ENCODE measurements at places on chromosomes 16 and 17.

DNA sequence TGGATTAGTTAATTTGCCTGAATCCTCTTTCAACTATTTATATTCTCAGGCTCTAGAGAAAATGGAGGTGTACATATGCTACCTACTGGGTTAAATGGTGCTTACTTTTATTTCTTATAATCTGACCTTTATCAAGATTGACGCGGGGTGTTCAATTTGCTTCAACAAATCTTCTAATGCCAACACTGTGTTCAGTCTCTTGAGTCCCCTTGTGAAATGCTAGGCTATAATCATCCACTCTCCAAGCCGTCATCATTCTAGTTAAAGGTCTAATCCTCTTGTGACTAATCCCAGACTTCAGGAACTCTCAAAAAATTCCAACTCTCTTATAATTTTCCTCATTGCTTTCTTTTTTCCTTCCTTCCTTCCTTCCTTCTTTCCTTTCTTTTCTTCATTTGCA, 1396.2 kb downstream of the CDH8 start:
- DNase-seq = no peak

DNA sequence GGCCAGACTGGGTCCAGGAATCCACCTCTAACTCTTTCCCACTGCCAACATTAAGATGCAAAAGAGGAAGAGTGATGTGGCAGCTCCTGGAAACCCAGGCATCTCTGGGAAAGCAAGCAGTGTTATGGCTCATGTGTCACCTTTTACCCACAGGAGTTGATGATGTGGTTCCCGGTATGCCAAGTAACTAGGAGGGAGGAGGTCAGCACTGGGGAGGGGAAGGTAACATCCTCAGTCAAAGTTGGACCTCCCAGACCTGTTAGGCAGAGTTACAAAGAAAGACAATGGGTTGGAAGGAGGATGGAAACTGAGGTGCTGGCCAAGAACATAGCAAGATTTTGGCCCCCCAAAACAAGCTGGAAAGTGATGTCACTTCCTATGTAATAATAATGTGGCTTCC, 11.4 kb downstream of the KRABD2 start:
- no peak for DNase-seq

GRCh38 chr16:88303890-88304819, 78.6 kb upstream of the ZNF469 start:
- no peak for DNase-seq

DNA sequence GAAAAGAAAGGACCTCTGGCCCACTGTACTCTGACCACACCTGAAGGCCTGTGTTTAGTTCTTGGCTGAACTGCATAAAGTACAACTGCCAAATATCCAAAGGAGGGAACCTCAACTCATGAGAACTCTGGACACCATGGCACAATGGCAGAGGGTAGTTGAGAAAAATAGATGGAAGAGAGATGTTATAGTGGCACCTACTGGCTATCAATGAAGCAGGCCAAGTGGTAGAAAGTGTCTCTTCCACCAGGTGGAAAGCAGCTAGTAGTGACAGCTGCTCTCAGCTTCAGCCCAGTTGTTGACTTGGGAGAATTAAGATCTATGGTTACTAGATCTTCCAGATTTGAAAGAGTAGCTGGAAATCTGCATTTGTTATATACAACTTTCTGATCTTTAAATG, 3.2 kb downstream of the MED31 start:
- DNase-seq = no peak

DNA sequence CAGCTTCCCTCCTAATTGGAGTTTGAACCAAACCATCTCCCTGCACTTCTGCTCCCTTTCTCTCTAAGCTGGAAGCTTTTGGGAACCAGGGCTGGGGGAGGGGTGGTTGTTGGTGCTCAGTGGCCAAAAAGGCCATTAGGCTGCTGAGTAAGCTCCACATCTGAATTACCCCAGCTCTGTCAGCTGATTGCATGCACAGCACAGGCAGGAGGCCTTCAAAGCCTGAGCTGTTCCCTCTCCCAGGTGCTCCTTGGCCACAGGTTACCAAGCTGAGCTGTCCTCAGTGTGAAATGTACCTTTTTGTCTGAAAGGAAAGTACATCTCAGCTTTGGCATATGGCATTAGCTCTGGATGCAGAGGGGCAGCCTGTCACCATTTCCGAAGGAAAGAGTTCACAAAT, 6.2 kb upstream of the TBKBP1 start:
- no peak for DNase-seq

DNA sequence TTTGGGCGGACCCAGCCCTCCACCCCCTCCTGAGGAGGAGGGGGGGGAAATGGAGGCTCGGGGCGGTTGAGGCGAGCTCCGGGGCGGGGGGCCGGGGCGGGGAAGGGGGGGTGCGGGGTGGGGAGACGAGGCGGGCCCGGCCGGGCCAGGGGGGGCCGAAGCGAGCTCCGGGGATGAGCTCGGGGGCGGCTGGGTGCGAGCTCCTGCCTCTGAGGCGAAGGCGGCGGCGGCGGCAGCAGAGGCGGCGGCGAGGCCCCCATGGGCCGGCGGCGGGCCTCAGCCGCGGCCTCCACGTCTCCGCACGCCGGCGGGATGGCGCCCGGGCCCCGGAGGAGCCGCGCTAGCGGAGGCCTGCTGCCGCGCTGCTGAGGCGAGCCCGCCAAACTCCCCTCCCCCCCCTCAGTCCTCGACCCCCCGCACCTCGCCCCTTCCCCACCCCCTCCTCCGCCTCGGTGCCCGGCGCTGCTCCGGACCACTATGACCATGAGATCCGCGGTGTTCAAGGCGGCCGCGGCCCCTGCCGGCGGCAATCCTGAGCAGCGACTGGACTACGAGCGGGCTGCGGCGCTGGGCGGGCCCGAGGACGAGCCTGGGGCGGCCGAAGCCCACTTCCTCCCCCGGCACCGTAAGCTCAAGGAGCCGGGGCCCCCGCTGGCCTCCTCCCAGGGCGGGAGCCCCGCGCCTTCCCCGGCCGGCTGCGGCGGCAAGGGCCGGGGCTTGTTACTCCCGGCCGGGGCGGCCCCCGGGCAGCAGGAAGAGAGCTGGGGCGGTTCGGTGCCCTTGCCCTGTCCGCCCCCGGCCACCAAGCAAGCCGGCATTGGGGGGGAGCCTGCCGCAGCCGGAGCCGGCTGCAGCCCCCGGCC, 596 bp downstream of the MSL1 start:
- no peak for DNase-seq

DNA sequence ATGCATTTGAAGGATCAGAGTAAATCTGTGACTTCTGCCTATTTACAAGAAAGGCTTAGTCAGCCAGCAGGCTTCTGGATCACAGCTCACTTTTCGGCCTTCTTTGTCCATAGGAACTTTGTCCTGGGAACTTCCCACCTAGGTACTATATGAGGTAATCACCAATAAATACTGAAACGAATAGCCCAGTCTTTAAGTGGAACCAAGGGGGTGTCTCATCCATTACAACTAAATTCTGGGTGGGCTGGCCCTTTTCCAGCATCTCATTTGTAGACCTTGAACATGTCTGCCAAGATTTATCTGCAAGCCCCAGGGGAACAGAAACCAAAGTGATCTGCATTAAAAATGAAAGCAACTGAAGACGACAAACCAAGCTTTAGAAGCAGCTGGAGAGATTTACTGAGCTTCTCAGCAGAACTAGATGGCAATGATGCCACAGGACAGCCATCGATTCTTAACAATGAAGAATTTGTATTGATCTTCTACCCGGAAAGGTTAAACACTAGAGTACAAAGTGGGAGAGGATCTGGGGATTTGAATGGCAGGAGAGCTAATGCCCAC, 55.5 kb downstream of the SNX11 start:
- DNase-seq = no peak

- no peak for DNase-seq
Observed at GRCh38 chr17:76469991-76470739, 2.8 kb downstream of the AANAT start.

DNA sequence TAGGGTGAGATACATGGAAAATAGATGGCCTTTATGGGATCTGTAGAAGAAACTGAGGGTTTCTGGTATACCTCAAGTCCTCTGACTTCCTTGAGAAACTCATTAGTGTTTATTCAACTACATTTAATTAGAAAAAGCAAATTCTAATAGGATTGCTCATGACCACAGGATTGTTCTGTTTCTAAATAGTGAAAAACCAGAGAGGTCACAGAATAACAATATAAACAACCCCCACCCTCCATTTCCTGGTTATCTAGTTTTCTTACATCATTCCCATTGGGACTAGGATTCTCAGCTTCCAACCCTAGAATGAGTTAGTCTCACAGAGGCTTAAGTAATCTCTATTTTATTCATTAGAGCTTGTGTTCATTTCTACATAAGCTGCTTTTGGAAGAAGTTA, 30.0 kb downstream of the SF3B3 start:
- no peak for DNase-seq

DNA sequence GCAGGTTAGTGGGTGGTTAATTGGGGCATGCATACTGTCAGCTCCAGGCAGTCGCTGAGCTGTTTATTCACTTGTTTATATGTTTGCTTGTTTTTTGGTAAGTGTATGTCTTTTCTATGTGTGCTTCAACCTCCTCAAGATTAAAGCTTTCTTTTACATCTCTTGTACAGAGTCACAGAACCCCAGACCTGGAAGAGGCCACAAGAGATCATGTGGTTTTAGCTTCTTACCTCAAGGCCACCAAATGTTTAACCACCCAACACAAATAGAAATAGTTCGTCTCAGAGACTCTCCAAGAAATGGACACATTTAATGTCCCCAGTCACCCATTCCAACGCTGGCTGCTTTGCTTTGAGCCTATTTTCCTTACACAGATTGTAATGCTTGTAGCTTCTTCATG, 11.8 kb upstream of the TMEM98 start:
- DNase-seq = no peak

DNA sequence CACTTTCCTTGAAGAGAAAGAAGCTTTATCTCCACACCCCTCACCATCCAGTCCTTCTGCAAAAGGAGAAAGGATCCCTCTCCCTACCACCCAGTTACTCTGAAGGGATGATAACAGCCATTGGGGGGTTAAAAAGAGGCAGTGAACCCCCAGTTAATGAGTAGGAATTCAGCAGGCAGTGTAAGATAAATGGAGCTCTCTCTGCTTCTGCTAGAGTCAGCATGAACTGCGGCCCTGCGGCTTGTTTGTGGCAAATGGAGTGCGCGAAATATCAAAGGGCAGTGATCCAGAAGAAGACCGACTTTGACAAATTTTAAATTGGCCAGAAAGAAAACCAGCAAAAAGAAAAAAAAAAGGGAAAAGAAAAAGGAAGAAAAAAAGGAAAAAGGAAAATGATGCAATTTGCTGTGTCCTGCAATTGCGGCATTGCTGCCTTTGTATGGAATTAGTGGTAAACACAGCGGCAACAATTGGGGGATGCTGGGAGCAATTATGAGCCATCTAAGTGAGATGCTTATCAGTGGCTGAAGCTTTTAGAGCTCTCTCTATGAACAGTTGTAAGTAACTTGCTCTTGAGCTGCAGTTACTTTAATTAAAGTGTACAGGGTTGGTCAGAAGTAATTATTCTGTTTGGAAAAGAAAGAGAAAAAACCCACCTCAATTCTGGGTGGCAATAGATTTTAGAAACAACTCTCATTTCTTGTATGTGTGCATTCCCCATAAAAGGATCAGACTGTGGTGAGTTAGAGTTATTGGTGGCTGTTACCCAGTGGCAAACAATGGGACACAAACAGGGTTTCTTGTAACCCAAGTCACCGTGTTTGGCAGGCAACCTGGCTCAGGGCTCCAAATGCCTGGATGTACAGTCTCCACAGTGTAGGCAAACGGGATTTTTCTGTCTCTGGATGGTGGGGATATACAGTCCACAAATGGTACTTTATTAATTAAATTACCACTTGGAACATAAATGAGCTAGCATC, 161.3 kb downstream of the AATF start:
- DNase-seq = no peak

GRCh38 chr17:42130310-42130936, 7.8 kb downstream of the HSPB9 start:
- no peak for DNase-seq

GRCh38 chr16:58793366-58793765, 59.2 kb upstream of the GOT2 start:
- DNase-seq = no peak

DNA sequence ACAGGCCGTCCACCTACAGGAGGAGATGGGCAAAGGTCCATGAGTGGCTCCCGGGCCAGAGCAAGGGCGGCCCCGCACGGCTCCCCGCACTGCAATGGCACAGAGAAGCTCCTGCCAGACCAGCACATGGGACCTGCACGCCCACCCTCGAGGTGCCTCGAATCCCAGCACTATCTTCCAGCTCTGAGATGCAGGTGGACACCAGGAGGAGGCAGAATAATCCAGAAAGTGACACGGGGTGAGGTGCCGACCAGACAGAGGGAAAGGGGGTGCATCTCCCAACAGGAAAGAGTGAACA, 26.5 kb upstream of the C16orf95 start:
- DNase-seq = no peak

DNA sequence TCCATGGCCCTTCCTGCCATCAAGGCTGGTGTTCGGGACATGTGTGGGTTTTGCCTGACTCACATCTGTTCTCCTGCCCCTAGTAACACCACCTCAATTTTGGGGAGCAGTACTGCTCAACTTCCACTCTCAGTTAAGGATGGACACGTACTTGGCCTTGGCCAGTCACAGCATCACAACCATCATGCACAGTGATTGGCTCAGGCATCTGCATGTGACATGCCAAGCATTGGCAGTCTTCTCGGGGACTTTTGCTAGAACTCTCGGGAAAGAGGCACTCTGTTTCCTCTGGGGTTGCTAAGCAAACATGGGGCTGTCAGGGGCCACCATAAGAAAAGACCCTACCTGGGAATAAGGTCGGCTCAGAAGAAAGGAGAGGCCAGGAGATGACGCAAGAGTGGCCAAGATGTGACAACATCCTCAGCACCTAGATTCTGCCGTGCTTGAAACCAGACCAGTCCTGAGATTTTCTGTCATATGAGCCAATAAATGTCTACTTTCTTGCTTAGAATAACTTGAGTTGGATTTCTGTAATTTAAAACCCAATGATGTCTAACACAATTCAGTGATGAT, 11.9 kb upstream of the KDM8 start:
- no peak for DNase-seq

DNA sequence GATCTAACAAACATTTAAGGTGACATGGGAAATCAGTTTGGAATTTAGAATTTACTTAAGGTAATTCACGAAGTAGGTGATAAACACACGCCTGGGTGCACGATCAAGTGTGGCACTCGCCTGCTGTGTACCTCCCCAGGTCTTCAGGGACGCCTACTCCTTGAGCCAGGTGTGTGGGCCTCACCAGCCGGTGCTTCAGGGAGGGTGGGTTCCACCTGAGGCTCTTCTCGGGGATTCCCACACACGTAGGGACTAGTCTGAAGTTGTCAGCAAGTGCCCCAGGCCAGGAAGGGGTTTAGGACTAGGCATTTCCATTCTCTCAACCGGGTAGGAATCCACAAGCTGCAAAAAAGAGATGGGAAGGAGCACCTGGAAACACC, 9.8 kb upstream of the NAT9 start:
- no peak for DNase-seq

- no peak for DNase-seq
Observed at GRCh38 chr16:84995663-84996062, 15.7 kb downstream of the ZDHHC7 start.
